Left renal pelvis (tissue), 4 donors: ENCODE measurements at places on chromosomes 16 and 17. TPM values are rescaled to one million over a fixed set of nuclear protein-coding genes. Genes with fewer than 3 reads are reported as not detected.

GRCh38 chr17:10549096-10549842 is at the start of gene MYH2:
Gene MYH2, minus strand, starts transcription at chr17:10549658. Its CDS starts 1,738 bp downstream, at chr17:10547920.
- no peak for DNase-seq

The KCTD11 gene
- polyA plus RNA-seq, result 12.1 TPM

DNA sequence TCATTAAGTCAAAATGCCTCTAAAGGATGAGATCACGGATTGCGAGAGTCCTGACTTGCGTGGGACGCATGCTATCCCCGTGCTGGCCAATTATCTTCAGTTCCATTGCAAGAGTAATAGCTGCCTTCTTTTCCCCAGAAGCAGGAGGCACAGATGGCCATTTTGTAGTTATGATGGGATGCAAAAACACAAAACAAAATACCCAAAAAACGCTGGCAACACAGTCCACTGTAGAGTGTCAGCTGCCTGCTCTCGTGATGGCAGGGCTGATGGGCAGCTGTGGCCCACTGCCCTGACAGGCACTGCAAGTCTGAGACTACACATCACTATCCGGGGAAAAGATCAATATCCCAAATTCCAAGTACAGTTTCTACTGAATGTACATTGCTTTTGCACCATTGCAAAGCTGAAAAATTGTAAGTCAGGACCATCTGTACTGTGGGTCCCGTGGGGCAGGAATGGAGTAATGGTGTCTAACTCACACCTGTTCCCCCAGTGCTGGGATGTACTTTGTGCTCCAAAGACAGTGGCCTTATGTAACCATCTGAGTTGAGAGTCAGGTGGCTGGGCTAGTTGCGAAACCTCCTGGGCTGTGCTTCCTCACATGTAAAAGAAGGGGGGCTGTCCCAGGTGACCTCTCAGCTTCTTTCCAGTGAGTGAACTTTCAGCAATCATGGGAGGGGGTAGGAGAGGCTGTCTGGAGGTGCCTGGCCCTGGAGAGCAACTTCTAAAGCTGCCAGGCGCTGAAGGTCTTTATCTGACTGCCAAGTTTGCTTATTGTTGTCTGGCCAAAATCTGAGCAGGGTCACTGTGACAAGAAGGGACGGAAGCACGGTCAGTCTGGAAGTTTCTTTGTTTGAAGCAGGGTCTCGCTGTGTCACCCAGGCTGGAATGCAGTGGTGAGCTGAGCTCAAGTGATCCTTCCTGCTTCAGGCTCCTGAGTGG is 4.7 kb downstream of the SLC47A1 start:
- DNase-seq, result no peak

The ATP1B2 gene
- polyA plus RNA-seq, result 27.3 TPM

The QRICH2 gene
- polyA plus RNA-seq, result 4.6 TPM

- no peak for DNase-seq
These were observed 65.9 kb downstream of the RBFOX1 start for GRCh38 chr16:7398536-7398935.

DNA sequence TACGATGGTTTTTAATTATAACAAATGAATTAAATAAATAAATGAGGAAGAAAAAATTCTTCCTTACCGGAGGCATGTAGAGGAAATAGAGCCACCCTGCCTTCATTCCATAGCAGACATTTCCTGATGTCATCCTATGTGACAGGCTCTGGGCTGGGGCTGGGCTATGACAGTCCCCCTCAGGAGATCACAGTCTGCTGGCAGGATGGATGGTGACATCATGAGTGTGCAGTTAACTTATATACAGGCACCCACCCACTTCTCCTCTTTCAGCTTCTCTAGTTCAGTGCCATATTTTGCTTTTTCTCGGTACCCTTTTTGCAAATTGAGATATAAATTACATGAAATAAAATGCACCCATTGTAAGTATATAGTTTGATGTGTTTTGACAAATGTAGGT is 6.4 kb upstream of the CMTM3 start:
- no peak for DNase-seq

The CALB2 gene
- 0.64 TPM for polyA plus RNA-seq

The NPW gene
- 5.6 TPM for polyA plus RNA-seq

- DNase-seq, result no peak
These were observed 126.4 kb downstream of the C16orf78 start for GRCh38 chr16:49499869-49500610.

DNA sequence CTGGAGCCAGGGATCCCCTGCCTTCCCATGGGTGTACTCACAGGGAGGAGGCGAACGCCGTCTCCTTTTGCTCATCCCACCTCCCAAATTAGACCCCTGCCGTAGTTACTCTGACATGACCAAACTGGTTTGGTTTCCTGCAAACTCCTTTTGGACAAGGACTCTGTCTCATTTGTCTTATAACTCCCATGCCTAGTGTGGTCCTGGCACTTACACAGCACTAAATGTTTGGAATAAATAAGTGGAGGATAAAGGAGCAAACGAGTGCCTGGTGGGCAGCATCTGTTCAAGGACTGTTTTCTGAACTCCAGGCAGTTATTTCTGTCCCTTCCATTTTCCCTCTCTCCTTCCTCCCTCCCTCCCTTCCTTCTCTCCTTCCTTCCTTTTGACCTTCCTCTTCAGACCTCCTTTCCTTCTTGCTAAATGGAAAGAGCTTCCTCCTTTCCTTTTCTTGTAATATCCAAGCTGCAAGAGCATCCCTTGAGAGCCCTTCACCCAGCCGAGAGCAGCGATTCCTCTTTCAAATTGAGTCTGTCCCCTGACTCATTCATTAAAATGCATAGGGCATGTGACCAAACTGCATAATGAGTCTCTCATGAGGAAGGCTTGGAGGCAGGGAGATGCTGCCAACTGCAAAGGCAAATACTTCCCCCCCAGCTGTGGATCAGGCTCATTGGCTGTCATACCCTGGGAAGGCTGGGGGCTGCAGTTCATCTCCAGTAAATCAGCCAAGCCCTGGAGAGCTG is 36.8 kb downstream of the CHD9 start:
- DNase-seq, result no peak

DNA sequence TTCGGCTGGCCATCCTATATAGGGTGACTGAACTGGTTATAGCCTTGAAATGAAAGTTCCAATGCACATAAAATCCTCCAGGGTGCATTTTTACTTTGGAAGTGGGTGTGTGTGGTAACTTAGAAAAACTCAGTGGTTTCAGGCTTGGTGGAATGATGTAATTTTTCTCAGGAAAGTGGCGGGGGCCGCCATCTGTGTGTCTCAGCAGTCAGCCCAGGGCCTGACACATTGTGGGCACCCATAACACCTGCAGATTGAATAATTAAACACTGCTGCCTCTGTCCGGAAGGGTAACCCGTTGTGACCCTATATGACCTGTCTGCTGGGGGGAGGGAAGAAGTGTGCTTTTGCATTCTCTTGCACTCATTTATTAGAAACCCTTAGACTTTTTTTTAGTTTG is 2.2 kb upstream of the PDP2 start:
- no peak for DNase-seq

DNA sequence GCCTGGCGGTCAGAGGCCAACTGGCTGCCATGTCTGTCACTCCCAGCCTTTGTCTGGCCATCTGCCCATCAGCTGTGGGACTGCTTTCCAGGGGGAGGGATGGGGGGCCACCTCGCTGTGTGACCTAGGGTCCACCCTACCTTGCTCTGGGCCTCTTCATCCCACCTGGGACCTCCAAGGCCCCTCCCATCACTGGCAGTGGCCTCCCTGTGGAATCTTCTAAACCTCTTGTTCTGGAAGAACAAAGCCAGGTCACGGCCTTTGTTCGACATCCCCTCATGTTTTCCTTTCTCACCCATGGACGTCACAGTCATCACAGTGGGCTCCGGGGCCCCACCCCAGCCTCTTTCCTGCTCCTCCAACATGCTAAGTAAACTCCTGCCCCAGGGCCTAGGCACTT is 24.0 kb downstream of the SPNS2 start:
- no peak for DNase-seq

GRCh38 chr16:67770346-67770991 is 35.9 kb downstream of the RANBP10 start:
- no peak for DNase-seq

- no peak for DNase-seq
These were observed 191.4 kb upstream of the CDH5 start for GRCh38 chr16:66175058-66175457.

The JPT2 gene
- 88.6 TPM for polyA plus RNA-seq

The CES5A gene
- 0.11 TPM for polyA plus RNA-seq

GRCh38 chr16:82814059-82814458 is 187.3 kb downstream of the CDH13 start:
- no peak for DNase-seq

GRCh38 chr17:61453566-61454380 is 1.6 kb downstream of the TBX4 start:
- DNase-seq, result no peak

DNA sequence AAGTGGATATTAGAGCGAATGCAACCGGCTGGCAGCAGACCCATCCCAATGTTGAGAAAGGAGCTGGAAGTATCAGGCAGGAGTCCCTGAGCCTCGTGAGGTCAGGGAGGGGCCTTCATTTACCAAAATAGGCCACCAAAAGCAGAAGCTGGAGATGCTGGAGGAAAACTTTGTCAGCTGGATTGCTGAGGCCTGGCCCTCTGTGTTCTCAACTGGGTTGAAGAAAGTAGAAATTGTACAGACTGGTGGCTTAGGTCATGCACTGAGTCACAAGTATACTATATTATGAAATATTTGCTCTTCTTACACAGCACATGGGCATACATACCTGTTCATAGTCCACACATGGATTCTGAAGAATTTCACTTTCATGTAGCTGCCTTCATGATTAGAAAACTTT is 23.2 kb upstream of the TEKT3 start:
- no peak for DNase-seq

The GNGT2 gene
- 1.5 TPM for polyA plus RNA-seq

The CSH2 gene
- polyA plus RNA-seq, result not detected
